MCF 10A (cell line): ENCODE measurements at places on chromosomes 5 and 9.

DNA sequence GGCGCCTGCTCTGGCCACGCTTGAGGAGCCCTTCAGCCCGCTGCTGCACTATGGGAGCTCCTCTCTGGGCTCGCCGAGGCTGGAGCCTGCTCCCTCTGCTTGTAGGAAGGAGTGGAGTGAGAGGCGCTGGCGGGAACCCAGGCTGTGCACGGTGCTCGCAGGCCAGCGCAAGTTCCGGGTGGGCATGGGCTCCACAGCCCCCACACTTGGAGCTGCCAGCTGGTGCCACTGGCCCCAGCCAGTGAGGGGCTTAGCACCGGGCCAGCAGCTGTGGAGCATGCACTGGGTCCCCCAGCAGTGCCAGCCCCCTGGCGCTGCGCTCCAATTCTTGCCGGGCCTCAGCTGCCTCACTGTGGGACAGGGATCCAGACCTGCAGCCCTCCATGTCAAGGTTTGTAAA is 122.1 kb upstream of the CD180 start:
- DNase-seq: no peak

- peak; percentile 81 for DNase-seq
Measured at GRCh38 chr9:116087246-116087645, 66.3 kb upstream of the PAPPA start.

DNA sequence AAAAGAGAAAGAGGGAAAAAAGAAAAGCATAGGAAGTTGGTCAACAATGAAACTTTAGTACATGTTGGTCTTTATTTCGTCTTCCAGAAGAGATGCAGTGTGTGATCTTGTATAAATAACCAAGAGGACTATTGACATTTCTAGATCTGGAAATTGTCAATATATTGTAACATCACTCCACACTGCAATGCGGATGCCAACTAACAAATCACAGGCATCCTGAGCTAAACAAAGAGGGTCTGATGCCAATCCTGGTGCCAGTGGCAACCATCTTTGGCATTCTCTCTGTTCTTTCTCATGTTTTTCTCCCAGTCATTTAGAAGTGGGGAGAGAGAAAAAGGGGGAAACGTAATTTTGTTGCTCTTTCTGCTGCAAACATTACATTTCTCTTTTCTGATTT is 9.7 kb downstream of the NFIB start:
- DNase-seq: no peak

DNA sequence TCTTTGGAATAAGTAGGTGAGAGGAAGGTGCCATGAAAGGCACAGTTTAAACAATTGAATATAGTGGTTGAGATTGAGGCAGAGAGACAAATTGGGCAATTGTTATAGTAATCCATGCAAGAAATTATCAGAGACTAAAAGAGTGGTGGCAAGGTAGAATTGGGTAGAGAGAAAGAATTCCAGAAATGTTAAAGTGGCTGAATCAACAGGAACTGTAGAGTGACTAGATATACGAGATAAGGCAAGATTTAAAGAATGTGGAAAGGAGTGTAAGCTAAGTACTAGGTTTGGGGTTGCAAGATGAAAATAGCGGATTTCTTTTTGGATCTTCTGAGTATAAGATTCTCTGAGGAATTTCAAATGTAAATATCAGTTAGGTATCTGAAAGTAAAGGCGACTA is 285.2 kb downstream of the DMRTA1 start:
- no peak for DNase-seq

DNA sequence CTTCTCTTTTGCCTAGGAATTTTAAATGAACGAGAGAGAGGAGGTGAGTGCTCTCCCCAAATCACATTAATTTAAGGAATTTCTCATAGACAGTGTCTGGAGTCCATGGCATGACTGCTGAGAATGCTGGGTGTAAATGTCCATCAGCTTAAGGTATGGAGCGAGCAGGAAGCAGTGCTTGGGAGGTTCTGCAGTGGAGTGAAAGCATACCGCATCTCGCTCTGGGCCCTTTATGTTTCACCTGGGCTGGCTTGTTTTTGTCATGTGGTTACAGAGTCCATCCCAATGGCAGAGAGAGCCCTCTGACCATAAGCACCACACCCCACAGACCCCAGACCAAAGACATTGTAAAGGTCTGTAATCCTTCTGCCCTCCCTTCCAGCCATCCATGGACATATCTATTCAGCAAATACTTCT is 20.6 kb upstream of the TNFAIP8 start:
- no peak for DNase-seq

DNA sequence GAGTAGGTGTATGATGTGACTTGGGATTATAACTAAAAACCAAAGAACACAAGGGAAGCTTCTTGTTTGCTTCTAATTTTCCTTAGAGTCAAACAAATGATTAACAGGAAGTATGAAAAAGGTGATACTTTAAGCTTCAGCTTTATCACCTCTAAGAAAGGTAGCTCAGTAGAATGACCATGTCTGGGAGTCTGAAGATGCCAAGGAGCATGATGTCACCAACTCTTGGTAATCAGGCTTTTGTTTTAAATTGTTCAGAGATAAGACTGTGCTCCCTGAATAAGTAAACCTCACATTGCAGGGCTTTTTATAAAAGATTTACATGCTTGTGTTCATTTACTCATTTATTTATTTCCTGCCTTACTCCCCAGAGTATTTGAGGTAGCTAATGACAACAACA is 169.9 kb downstream of the FER start:
- no peak for DNase-seq
